ENCODE measurements at places on chromosomes 1 and 21.

DNA sequence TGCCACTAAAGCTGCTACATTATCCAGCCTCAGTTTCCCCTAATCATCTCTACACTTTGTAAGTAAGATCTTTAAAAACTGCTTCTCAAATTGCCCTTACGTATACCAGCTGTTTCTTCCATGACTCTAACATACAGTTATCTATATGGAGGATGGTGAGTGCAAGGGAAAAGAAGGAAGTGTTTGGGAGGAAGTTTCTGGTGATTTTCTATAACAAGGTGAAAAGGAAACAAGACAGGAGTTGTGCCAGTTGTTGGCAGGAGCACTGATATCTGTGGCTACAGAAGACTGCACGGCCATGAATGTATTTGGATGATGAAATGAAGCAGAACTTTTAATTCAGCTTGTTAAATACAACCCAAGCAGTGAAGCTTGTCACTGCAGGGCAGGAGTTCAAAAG lies 32.3 kb upstream of the NHLH2 start:
- no peak for DNase-seq

- DNase-seq, result no peak
These were observed 66.0 kb downstream of the MATN1 start for GRCh38 chr1:30657131-30658013.

DNA sequence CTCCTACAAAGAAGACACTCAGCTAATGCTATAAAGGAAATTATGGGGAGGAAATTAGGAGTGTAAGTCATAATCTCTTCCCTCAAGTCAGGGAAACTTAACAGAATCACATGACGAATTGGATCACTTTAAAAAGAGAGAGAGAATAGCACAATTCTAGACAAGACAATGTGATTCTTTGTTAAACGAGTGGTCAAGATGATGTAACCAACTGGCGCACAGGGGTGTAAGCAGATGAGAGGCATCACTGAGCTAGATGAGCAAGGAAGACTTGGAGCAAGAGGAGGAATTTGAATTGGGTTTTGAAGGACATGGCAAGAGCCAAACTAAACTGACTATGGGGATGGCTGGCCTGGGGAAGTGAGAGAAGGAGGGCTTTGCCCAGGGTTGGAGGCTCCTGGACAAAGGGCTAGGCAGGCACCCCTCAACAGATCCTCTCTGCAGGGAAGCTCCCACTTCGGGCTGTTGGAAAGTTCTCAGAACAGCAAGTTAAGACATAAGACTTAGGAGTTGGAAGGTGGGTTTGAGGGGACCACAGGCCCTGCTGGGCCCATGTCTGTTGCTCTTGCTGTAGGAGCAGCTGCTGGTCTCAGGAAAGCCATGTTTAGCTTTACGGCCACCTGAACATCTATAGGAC lies 123.9 kb upstream of the GRIK3 start:
- DNase-seq, result no peak

- DNase-seq, result peak; percentile 59
These were observed 184.3 kb upstream of the CACYBP start for GRCh38 chr1:174815474-174815908.

GRCh38 chr1:33617451-33617850 lies 145.0 kb downstream of the ZSCAN20 start:
- no peak for DNase-seq

DNA sequence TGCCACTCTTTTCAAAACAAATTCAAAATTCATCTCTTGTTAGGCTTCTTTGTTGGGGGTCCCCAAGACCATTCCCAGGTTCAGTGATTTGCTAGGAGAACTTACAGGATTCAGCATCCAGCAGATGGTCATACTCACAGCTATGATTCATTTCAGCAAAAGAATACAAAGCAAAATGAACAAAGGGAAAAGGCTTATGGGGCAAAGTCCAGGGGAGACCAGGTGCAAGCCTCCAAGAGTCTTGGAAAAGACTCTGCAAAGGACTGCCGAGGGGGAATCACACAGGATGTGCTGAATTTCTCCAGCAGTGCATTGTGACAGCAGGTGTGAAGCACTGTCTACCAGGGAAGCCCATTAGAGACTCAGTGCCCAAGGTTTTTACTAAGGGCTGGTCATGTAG lies 7.3 kb downstream of the TRAF5 start:
- no peak for DNase-seq

GRCh38 chr21:32525282-32525681 lies 60.0 kb downstream of the TCP10L start:
- DNase-seq, result no peak

- no peak for DNase-seq
These were observed 13.1 kb upstream of the SLC30A1 start for GRCh38 chr1:211591980-211592493.

DNA sequence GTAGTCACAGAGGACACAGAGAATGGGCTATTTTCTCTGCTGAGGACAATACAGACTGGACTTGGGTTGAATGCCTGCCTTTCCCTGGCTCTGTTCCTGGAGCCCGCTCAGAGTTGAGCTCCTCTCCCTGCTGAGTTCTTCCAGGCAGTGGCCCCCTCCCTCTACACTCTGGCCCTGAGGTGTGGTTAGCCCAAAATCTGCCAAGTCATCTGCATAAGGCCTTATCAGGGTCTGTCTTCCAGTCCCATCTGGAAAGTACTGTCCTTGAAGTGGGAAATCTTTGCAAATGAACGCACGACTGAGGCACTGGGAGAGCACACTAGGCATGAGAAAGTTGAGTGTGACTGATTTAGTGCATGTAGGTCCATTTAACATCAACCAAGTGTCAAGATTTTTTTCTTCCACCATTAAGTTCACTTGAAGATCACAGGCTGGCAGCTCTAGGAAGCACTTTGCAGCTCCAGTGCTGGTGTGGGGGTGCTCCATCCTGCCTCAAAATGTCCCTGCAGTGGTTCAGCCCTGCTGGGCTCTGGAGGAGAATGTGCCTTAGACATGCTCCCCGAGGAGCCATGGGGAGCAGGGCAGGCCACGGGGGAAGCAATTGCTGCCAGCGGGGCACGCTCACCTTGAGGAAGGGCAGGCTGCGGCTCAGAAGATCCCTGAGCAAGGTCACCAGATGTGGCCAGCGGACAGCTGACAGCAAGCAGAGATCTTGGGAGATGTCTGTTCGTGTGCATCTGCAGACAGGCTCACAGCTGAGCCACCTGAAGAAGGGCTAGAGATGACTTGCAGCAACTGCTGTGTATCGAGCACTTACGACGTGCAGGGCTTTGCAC lies 41.5 kb downstream of the IER5 start:
- DNase-seq, result peak; percentile 80

DNA sequence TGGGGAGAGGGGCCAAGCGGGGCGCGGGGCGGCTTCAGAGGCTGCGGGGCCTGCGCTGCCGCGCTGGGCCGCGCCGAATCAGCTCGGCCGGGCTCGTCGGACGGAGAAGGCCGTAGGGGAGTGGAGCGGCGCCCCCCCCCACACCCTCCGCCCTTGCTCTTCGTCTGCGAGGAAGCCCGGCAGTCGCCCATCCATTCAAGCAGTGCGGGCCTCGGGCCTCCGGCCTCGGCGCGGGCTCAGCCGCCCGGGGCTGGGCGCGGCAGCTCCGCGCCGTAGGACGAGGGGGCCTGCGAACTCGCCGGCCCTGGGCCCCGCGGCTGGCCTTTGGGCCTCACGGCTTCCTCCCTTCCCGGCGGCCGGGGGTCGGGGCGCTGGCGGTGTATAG lies 564 bp downstream of the CTPS1 start:
- DNase-seq, result no peak

GRCh38 chr1:32900956-32901822 lies at the start of gene TMEM54:
TSS of gene TMEM54 (minus strand) at chr1:32901389. CDS start at chr1:32901238, 151 bp downstream.
- no peak for DNase-seq

DNA sequence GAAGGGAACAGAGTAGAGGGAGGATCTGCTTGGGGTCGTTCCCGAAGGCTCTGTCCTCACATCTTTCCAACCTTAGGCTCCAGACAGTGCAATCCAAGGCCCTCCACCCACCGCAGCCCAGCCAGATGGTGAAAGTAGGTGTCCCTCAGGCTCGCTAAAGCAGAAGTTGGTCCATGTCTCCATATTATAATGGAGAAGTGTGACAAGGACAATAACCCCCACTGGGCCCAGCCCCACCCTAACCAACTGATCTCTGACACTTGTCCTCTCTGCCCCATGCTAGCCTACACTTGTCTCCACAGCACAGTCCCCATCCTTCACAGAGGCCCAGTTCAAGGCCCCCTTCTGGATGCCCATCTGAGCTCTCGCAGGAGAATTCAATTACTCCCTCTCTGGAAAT lies 48.7 kb downstream of the DMAP1 start:
- no peak for DNase-seq

GRCh38 chr1:82901118-82901517 lies 1097.8 kb downstream of the TTLL7 start:
- DNase-seq, result no peak

GRCh38 chr1:246161626-246162025 lies 345.5 kb downstream of the SMYD3 start:
- DNase-seq, result no peak

GRCh38 chr1:23394684-23395083 lies 25.0 kb upstream of the ZNF436 start:
- no peak for DNase-seq

DNA sequence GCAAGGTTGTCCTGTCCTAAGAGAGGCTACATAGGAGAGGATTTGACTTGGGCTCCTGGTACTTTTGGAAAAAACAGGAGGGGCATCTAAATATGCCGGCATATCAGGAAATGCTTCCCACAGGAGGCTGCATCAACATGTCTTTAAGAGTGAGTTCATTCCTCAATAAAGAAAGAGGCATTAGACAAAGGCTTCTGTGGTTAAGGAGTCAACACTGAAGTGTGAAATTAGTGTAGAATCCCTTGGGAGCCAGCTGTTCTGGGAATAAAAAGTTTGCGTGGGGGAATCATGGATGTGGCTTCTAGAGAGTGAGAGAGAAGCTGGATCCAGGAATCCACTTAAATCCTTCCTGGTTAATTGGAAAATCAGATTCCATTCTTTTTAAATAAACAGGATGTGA lies 69.5 kb downstream of the DNM3 start:
- no peak for DNase-seq

DNA sequence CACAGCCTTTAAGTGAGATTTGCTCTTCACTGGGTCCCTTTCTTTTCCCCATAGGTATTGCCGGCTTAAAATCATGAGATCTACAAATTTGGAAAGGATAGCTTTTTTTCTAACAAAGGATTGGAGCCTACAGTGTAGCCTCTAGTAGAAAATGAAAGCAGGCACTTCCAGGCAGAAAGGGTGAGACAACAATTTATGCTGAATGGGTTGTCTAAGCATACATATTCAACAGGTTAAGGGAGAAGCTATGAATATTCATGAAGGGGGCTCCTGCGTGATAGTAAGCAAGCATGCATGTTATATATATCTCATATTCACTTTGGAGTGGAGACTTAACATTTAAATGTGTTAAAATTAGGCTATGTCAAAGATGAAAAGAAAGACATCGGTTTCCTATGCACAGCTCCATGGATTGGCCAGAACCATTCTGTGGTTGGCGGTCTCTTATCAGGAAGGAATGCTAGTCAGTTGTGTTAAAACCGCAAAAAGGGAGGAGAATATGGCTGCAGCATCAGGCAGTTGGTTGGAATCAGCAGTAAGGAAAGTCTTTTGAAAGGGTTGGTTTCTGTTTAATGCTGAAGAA lies 66.0 kb downstream of the VCAM1 start:
- DNase-seq, result no peak

DNA sequence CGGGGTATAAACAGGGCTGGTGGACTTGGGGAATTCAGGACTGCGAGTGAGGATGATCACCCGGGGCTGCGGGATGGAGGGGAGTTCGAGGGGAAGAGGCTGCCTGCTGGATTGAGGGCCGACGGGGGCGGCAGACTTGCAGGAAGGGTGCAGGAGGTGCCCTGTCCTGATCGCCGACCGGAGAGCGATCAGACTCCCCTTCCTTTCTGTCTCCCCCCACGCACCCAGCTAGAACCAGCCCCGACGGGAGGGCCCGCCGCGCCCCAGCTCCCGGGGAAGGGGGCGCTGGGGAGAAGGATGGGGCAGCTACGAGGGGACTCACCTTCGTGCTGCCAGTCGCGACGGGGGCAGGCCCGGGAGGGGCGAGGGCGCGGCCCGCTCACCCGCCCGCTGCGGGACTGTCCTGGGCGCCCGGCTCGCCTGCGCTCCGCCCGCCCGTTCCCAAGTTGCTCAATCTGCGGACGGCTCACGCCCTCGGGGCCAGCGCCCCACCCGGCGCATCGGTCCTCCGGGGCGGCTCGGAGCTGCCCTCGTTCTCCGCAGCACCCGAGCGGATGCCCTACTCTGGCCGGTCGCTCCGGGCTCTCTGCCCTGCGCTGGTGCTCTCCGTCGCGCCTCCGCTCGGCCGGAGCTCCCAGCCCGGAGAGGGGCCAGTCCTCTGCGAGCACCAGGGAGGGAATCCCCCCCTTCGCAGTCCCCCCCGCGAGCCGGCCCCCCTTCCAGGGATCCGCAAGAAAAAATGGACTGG lies at the start of gene RSPO1:
Gene RSPO1 (minus strand): TSS at position 649 of the 748 bp plus-strand sequence. CDS start 5,231 bp downstream, outside the sequence.
- DNase-seq, result no peak

GRCh38 chr1:36402504-36402890 lies 4.8 kb upstream of the LSM10 start:
- DNase-seq, result no peak

- DNase-seq, result no peak
These were observed 85.6 kb upstream of the KCNA3 start for GRCh38 chr1:110760321-110760720.

GRCh38 chr1:47478090-47478489 lies 40.2 kb downstream of the FOXD2 start:
- no peak for DNase-seq

- no peak for DNase-seq
These were observed 16.0 kb downstream of the ENO1 start for GRCh38 chr1:8862528-8862927.

- no peak for DNase-seq
These were observed 1.3 kb downstream of the PTPRC start for GRCh38 chr1:198640174-198640573.

DNA sequence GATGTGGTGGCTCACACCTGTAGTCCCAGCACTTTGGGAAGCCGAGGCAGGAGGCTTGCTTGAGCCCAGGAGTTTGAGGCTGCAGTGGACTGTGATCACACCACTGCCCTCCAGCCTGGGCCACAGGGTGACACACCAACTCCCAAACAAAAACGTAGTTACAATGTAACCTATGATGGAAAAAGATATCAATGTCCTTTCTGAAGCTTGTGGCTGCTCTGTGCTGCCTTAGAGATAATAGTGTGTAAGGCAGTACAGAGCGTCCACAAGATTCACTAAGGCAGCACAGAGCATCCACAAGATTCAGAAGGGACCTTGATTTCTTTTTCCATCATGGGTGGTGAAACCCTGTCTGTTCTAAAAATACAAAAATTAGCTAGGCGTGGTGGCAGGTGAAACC lies 42.5 kb downstream of the ACTN2 start:
- no peak for DNase-seq

DNA sequence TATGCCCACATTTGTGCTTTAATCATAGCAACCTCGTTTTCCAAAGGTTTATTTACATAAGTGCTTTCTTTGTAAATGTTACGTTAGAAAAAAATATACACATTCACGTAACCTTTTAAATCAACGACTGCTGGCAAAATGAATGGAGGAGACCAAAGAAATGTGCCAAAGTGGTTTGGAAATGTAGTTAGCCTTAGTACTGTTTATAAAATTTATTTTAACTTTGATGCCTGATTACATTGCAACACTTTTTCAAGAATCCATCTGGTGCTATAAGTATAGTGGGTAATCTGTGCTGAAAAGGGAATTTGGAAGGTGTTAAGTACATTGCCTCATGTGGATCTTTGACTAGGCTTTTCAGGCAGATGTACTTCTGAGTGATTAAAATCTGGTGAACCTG lies 108.9 kb downstream of the IFI44 start:
- no peak for DNase-seq
